Right lung (tissue), 10 donors: ENCODE measurements at places on chromosomes 1 and 21. TPM values are rescaled to one million over a fixed set of nuclear protein-coding genes. Genes with fewer than 3 reads are reported as not detected.

PFKFB2 gene
- polyA plus RNA-seq = 16.3 TPM

CDC42 gene
- polyA plus RNA-seq = 323 TPM

SELL gene
- polyA plus RNA-seq = 3.3 TPM

DNA sequence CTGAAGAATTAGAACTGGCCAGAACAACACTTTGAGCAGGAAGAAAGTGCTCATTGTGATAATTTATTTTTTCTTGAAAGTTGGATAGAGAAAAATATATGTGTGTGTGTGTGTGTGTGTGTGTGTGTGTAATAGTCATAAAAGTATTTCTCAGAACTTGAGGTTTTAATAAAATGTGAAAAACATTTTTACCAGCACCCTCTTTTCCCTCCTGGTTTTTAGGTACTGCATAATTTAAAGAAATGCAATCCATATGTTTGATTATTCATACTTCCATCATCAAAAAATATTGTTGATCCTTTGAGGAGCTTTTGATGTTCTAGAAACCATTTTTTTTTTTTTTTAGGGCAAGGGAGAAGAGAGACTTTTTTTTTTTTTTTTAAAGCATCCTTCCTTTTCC is 66.8 kb upstream of the JUN start:
- no peak for DNase-seq

DNA sequence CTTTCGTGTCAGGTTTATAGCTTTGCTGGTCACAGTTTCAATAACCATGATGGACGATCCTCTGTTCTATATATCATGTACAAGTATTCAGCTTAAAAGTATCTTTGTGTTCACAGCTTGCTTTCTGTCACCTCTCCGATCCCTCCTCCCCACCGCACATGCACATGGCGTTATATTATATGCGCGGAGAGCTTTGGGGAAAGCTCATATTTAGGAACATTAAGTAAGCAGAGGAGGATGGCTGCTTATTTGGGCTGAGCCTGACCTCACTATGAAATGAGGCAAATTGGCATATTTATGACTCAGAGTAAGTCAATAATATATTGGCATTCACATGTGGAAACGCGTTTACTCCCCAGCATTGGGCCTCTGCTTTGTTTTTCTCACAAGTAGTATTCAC is 360.5 kb downstream of the HLX start:
- no peak for DNase-seq

DNA sequence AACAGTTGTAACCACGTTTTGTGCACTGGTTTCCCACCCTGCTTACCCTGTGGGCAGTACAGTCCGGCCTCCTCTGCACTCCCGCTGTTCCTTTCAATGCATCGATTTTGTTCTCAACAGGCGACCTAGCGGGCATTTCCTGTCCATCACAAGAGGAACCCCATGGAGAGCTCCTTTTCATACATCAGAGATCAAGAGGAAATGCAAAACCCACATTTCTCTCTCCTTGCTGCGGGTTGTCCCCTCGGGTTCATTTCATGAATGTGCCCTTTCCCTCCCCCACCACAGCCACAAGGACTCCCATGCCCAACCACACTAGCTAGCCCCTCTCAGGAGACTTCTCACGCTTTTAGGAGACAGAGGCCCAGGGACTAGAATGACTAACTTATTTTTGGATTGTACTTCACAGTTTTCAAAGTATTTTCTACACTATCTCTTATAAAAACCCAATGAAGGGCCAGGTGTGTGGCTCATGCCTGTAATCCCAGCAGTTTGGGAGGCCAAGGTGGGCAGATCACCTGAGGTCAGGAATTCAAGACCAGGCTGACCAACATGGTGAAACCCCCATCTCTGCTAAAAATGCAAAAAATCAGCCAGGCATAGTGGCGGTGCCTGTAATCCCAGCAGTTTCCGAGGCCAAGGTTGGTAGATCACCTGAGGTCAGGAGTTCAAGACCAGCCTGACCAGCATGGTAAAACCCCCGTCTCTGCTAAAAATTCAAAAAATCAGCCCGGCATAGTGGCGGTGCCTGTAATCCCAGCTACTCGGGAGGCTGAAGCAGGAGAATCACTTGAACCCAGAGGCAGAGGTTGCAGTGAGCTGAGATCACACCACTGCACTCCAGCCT is 18.4 kb downstream of the ATP1A4 start:
- no peak for DNase-seq

DNA sequence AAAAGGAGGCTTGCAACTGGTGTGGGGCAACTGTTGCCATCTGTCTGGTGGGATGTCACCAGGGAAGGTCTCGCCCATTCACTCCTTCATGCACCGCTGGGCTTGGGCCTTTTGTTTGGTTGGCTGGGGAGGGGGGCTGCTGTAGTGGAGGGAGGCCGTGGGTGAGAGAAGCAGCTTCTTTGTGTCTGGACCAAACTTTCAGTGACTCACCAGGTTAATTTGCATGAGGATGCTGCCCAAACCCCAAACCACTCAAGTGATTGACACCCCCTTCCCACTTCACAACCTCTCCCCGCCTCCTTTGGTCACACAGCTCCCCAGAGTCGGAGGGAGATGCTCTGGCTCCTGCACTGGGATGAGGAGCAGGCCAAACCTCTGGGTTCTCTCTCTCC is 19.7 kb downstream of the BTG2 start:
- DNase-seq = no peak

DNA sequence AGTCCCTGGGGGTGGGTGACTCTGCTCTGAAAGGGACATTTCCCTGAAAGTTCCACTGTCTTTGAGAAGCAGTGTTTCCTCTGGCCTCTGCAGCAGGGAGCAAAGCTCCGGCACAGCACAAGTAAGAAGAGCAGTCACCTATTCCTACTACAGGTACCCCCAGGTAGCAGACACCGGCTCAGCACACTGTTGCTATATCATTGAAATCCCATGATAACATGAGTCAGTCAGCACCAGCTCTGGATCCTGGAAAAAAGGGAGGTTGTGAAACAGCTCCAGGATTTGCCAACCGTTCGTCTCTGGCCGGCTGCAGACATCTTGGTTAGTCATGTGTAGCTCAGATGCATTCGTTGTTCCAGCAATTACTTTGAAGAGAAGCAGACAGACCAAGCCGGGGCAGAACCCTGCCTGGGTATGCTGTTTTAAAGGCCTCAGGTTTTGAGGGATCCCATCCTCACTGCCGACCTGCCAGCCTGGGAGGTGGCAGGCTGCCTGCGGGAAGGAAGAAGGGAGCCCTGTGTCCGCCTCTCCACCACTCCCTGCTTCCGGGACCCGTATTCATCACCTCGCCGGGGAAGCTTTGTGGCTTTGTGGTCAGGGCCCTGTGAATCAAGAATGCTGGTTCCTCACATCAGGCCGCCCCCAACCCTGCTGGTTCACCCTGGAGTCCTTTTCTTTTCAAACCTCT is 139.2 kb downstream of the CLIC6 start:
- no peak for DNase-seq

GRCh38 chr1:2468041-2468472 is 8.0 kb upstream of the PLCH2 start:
- DNase-seq = peak; percentile 35

- DNase-seq = no peak
Measured at GRCh38 chr21:26528882-26529281, 44.2 kb downstream of the CYYR1 start.

GRCh38 chr1:187645651-187646050 is 816.9 kb downstream of the PLA2G4A start:
- no peak for DNase-seq

DNA sequence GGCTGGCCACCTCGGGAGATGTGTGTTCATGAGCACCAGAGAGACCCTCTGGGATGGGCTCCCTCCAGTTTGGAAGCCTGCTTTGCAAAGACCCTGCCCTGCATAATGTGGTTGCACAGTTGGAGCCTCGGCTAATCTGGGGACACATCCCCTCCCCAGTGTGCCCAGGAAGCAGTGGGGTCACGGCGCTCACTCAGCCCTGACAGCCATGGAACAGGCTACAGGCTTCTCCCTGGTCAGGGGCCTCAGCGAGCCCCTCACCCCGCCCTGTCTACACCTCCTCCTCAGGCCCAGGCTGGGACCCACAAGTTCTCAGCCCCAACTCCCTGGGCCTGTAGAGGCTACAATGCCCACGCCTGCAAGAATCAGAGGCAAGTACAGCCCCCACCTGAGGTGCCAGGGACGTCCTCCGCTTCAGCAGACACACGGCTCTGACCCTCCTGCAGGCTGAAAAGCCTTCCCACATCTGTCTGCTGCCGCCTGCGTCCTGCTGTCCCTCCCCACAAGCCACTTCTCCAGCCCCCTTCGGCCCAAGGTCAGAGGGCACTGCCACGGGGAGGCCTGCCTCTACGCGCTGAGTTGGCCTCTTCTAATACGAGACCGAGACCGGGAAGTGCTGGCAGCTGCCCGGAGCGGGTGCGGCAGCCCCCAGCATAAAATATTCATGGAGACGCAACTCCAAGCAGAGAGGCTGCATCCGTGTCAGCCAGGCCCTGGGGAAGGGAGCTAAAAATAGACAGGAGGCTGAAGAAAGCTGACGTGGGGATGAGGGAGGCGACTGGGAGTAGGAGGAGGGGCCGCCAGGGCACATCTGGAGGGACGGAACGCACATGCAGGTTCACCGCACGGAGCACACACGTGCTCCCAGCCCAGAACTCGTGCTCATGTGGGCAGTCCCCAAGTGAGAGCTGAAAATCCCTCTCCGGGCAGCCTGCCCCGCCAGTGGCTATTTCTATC is 15.2 kb upstream of the GPR153 start:
- peak; percentile 72 for DNase-seq

GRCh38 chr1:109971559-109971958 is 13.0 kb upstream of the AHCYL1 start:
- DNase-seq = no peak

DNA sequence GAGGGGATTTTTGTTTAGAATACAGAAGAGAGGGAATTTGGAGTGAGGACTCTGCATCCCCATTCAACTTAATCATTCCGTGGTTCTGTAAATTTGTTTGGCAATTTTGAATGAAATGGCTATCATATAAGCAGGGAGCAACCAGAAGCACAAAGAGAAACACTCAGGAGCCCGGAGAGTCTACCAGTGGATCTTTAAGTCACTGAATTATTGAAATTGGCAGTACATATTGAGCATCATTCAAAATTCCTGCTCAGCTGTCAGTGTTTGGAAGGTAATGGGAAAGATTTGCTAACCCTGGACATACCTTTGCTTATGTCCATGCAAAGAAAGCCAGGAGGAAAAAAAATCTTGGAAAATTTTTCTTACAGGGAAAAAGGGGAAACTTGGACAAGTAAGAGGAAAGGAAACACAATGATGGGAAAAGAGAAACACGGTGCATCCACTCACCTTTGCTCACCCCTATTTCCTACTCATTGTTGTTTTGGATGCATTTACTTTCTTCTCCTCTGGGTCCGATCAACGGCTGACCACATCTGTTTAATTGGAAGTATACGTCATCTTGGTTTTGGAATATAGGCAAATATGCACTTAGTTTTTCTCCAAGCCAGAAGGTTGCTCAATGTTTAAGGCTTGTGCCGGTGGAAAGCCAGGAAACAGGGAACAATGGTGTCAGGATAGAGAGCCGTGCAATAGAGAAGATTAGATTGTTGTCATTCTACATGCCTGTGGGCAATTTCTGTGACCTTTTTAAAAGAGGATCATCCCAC is 243.0 kb upstream of the LYPLAL1 start:
- no peak for DNase-seq

GRCh38 chr1:35615440-35615839 is 25.9 kb downstream of the PSMB2 start:
- no peak for DNase-seq

GRCh38 chr1:63012339-63012738 is 228.4 kb downstream of the ATG4C start:
- DNase-seq = no peak

DNA sequence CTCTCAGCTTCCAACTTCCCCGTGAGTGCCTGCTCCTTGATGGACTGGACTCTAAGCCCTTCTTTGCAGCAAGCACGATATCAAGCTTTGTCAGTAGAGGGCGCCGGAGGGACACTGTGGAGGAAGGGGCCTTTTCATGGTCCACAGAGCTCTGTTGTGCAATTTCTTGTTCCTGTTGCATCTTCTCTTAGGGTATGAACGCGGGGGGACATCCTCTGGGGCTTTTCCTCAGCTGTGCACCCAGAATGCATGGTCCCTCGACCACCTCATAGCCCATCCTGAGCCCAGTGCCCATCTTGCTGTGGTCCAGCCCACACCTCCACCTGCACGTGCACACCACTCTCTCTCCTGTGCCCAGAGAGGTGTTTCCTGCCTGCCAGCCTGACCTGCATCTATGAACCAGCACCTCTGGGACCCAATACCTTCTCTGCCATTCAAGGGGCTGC is 556.8 kb downstream of the PTPRU start:
- peak; percentile 83 for DNase-seq

DNA sequence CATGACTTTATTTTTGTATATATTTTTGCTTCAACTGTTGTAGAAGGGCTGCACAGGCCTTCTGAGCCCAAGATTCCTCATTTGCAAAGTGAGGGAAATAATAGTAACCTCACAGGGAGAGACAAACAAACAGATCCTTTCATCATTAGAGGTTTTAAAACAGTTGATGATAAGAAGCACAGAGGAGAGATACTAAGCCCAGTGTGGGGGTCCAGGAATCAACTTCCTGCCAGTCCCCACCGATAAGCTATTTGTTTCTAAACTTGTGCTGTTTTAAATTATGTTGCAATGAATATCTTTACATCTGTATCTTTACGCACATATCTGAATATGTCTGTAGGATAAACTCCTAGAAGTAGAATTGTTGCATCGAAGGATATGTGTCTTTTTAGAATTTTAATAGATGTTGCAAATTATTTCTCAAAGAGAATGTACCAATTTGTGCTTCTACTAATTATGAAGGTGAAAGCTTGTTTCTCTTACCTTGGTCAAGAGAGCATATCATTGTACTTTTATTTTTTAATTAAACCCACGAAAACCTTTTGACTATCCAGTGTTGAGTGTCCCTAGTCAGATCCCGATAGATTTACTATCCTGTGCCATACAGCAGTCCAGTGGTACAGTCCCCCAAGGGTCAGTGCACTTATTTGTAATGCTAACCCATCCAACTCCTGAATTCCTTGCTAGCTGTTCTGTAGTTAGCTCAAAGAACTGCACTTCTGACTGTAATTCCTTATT is 10.8 kb downstream of the FCRLB start:
- no peak for DNase-seq

GRCh38 chr1:205523261-205523890 is 18.9 kb downstream of the CDK18 start:
- DNase-seq = no peak

DNA sequence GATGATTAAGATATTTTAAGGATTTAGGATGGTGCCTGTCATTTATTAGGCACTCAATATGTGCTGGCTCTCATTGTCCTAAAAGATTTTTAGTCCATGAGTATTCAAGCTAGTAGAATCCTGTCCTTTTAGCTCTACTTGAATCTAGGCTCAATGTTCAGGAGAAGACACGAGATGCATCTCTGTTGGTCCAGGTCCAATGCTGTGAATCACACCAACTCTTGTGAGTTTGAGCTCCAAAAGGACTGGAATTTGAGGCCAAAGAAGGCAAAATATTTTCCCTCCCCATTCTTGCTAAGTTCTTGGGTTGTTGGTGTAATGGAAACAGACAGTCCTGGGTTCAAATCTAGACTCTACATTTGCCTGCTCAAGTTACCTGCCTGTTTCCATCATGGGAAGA is 1.4 kb upstream of the PODN start:
- DNase-seq = no peak

DNA sequence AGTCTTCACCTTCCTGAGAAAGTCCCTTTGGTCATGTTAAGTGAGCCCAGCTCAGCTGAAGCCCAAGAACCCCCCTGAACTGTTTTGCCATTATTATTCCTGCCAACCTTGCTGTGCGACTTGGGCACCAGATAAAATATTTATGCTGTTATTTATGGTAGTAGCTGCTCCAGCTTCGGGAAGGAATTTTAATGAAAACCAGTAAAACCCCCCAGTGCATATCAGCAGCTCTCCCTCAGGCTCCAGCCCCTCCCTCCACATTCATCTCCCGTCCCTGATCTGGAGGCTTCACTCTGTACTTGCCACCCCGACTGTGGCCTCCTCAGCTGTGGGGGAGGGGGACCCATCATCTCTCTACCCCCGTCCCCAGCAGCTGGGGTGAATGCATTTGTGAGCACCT is 12.7 kb downstream of the TTC22 start:
- DNase-seq = no peak
